ENCODE measurements at places on chromosomes 12 and 14. TPM values are rescaled to one million over a fixed set of nuclear protein-coding genes. Genes with fewer than 3 reads are reported as not detected.

DNA sequence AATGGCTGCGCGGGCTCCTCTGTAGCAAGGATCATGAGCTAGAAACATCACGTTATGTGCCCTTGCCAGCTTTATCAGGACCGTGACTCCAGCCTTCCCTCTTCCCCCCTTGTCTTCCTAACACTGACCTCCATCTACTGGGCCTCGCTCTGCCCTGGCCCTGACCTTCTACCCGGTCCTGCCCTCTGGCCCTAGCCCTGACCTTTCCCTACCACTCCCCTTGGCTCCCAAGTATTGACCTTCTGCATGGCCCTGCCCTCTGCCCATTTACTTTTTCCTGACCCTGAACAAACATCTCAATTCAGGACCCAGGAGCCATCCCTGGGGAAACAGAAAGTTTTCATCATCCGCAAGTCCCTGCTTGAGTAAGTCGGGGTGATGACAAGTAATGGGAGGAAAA lies 2.0 kb downstream of the SOAT2 start:
- DNase-seq = no peak

GRCh38 chr14:64502887-64503433 lies 678 bp downstream of the ZBTB25 start:
- DNase-seq = no peak

GRCh38 chr14:91879196-91879595 lies 11.9 kb upstream of the TC2N start:
- DNase-seq = no peak

- DNase-seq = no peak
Measured at GRCh38 chr12:73106896-73107295, 834.7 kb downstream of the TRHDE start.

DNA sequence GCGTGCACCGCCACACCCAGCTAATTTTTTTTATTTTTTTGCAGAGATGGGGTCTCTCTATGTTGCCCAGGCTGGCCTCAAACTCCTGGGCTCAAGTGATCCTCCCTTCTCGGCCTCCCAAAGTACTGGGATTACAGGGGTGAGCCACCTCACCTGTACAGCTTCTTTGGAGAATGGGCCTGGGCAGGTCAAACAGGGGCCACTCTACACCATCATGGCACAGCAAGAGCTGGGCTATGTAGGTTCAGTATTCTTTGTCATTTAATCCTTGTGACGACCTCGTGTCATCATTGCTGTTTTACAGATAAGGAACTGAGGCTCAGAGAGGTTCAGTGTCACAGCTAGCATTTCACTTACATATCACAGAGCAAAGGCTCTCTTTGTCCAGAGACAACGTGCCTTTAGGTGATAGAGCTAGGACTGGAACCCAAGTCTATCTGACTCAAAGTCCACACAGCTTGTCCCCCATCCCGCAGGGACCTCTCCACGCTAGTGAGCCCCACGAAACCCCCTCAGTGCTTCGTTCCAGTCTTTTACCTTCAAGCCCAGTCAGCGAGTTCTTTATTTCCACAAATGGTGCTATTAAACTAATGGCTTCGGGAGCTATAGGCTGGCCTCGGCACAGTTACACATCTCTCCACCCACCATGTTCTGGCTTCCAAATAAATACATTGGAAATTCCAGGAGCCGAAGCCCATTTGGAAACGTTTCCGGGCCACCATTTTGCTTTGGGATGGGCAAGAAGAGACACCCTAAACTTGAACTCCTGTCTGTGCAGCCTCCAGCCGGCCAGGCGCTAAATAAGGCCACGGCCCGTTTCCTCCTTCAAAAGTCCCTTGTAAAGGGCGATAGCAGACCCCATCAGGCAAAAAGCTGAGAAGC lies 660 bp upstream of the MAP1LC3B2 start:
- DNase-seq = no peak

GRCh38 chr12:107449891-107450290 lies 235.7 kb upstream of the PWP1 start:
- no peak for DNase-seq

DNA sequence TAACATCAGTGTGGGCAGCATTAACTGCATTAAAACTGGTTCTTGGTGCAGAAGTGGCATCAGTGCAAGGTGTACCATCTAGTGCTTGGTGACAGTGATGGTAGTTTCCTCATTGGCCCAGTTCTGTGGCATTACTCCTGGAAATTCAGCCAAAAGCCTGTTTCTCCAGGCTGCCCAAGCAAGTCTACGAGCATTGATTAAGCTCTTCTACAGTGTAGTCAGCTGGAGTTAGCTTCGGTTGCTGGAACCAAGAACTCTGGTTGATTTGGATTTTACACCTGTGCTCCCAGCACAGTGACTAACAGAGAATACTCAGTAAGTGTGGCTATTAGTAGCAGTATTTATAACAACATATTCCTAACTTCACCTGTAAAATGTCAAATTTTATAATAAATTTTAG lies 84.9 kb upstream of the ZDHHC17 start:
- no peak for DNase-seq

DNA sequence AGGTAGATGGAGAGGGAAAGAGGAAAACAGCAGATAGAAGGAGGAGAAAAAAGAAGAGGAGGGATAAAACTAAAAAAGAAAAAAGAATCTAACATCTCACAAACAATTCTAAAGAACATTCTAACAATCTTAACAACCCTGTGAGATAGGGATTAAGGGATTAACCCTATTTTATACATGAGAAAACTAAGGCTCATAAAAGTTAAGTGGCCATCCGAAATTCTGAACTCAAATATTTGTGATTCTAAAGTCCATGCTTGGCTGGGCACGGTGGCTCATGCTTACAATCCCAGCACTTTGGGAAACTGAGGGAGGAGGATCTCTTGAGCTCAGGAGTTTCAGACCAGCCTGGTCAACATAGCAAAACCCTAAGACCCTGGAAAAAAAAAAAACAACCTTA lies 13.1 kb downstream of the KIF21A start:
- no peak for DNase-seq

Gene RD3L
- polyA plus RNA-seq = not detected

Gene CEP128
- polyA plus RNA-seq = 1.0 TPM

Gene PMCH
- polyA plus RNA-seq = not detected

Gene C12orf54
- 3.3 TPM for polyA plus RNA-seq

Gene GPR68
- polyA plus RNA-seq = 5.7 TPM

Gene LMBR1L
- 28.0 TPM for polyA plus RNA-seq

Gene VASH1
- 0.12 TPM for polyA plus RNA-seq

All from keratinocyte (primary cell).